ENCODE measurements at places on chromosomes 16 and 17.

GRCh38 chr17:83183951-83184506 is 104.6 kb downstream of the METRNL start:
- no peak for DNase-seq

- no peak for DNase-seq
Measured at GRCh38 chr17:62950067-62950466, 16.0 kb upstream of the TANC2 start.

- no peak for DNase-seq
Measured at GRCh38 chr17:43832976-43833829, at the start of gene MPP3. TSS of gene MPP3 (minus strand) at chr17:43833146. CDS start at chr17:43831906, 1,240 bp downstream.

DNA sequence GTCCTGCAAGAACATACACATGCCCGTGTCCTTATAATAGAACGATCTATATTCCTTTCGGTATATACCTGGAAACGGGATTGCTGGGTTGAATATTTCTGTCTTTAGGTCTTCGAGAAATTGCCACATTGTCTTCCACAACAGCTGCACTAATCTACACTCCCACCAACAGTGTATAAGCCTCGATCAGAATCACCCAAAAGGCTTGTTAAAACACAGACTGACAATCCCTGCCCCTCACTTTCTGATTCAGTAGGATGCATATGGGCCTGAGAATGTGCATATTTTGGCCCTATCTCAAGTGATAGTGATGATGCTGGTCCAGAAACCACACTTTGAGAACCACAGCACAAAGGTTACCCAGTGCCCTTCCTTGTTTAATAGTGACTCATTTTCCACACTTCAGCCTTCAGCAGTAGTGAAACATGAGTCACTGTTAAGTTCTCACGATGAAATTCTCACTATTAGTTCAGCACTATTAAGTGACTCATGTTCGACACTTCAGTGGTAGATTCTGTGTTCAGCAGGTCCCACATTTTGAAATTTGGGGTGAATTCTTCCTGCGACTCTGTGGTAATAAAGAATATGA is 215.6 kb downstream of the GRIN2A start:
- no peak for DNase-seq

All from NCI-H2107 (cell line).